ENCODE measurements at places on chromosomes 1 and 21. TPM values are rescaled to one million over a fixed set of nuclear protein-coding genes. Genes with fewer than 3 reads are reported as not detected.

Gene MT1HL1
- total RNA-seq: not detected

Gene THAP3
- total RNA-seq: 18.4 TPM

Gene RRP1
- total RNA-seq: 12.3 TPM

Gene REN
- not detected for total RNA-seq

Gene HTR6
- total RNA-seq: not detected

Gene CHAF1B
- 0.60 TPM for total RNA-seq

Gene TAL1
- not detected for total RNA-seq

Gene ADORA3
- total RNA-seq: 0.16 TPM

Gene GBP3
- 32.5 TPM for total RNA-seq

Gene HSD3B1
- not detected for total RNA-seq

Gene KIF21B
- 0.09 TPM for total RNA-seq

Gene BGLAP
- total RNA-seq: 0.26 TPM

Gene RNU1-2
- 10,807 TPM for total RNA-seq

Gene TEDDM1
- not detected for total RNA-seq

Gene NBPF10
- 4.9 TPM for total RNA-seq

Gene RGS13
- total RNA-seq: not detected

Gene MTARC1
- total RNA-seq: 0.86 TPM

Gene SLC16A1
- total RNA-seq: 53.4 TPM

Gene ZC3H12A
- 6.3 TPM for total RNA-seq

Gene ZNF326
- total RNA-seq: 5.3 TPM

Gene FAAH
- total RNA-seq: 1.4 TPM

Gene WNT2B
- total RNA-seq: 4.6 TPM

Gene C1orf232
- total RNA-seq: not detected

Gene ITLN2
- total RNA-seq: not detected

Gene TNFAIP8L2
- total RNA-seq: not detected

Gene FCRL6
- total RNA-seq: not detected

Gene PIK3CD
- total RNA-seq: 2.6 TPM

Gene PCAT6
- total RNA-seq: 0.16 TPM

Gene MLLT11
- total RNA-seq: 1.5 TPM

Gene RNF11
- 83.1 TPM for total RNA-seq

Gene MYOG
- 0.09 TPM for total RNA-seq

Gene MKNK1
- 16.9 TPM for total RNA-seq
